ENCODE measurements at places on chromosomes 5 and 9.

DNA sequence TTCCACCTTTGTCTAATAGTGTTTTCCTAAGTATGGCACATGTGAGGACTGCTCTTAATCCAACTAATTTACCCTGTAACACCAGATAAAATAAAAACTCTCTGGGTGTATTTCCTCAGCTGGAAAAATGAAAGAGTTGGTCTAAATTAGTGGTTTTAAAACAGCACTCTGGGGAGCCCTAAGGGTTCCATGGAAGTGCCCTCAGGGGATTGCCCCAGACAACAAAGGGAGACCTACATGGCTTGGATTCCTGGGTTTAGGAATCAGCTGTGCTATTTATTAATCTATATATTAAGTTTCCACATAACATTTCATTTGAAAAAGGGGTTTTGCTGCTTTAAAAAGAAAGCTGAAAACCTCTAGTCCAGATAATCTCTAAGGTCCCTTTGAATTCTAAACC is 20.2 kb downstream of the ADAMTS6 start:
- DNase-seq: no peak

DNA sequence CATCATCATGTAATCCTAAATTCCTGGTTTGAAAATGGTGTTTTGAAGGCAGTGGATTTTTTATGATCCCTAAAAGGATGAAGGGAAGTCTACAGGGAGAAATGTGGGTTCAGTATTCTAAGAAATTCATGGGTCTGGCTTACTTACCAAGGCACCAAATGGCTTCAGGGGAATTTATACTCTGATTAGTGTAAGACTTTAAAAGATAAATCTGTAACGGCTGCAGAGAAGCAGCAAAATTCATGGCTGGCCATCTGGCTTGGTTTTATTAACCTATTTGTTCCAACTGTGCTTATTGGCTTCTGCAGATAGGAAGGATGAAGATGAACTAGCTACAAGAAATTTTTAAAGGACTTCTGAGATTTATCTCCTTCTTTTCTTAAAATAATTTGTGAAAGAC is 222.8 kb downstream of the TENT4A start:
- no peak for DNase-seq

DNA sequence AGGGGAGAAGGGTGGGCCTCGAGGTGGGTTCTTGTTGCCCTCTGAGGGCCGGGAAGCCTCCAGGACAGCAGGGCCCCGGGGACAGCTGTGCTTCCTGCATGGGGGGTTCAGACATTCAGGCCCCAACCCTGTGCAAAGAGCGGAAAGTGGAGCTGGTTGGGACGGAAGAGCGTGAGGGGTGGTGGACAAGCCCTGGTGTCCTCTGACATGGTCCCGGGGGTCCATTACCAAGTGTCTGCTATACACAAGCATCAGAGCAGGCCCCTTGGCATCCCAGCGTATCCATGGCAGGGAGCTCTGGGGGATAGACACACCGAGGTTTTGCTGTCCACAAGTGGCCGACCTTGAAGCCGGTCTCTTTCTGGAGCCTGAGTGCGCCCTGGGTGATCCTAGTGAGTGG is 9.3 kb downstream of the PLPP7 start:
- DNase-seq: no peak

DNA sequence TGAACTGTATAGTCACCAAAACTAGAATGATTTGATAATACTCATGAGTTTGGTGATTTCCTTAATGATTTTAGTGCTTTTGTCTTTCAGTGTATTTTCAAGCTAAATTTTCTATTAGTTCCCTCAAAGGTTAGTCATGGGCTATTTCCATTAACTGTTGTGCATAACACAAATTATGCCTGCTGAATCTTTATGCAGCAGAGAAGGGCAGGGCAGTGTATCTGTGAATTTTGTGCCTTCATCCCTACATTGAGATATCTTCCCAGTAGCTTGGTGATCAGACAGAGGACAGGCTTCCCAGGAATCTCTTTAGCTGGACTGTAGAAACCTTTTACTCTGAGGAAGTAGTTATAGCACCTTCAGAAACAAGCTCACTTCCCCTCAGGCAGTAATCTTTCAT is 1036.9 kb downstream of the EFNA5 start:
- DNase-seq: no peak

- DNase-seq: no peak
These were observed 9.0 kb downstream of the NIPSNAP3B start for GRCh38 chr9:104772714-104773510.

DNA sequence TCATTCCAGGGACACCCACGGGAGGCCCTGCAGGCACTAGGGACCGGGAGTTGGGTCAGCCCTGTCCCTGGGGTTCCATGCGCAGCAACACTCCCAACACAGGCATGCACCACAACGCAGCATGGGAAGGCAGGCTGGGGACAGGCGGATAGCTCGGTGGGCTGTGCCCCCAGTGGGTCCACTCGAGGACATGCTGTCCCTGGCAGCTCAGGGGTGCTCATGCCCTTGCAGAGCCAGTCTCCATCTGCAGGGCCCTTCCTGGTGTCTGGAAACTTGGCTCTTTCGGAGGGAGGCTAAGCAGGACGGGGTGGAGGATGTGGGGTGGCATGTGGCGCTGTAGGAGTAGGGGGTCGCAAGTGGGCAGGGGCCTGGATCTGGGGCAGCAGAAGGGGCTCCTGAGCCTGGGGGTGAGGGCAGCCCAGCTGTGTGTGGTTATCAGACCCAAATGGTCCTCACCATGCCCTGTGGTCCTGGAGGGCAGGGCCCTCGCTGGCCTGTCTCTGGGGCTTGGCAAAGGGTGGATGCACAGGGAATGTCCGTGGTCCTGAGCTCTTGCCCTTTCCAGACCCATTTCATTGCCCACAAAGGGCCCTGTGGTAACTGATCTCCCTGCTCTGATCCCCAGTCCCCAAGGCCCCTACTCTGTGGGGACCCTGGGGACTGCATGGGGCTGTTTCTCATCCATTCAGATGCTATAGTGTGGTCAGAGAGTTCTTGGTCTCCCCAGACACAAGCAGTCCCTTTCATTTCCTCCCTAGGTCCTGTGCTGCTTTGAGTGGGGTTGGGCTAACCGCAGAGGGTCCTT is 90.3 kb upstream of the PHYKPL start:
- no peak for DNase-seq

DNA sequence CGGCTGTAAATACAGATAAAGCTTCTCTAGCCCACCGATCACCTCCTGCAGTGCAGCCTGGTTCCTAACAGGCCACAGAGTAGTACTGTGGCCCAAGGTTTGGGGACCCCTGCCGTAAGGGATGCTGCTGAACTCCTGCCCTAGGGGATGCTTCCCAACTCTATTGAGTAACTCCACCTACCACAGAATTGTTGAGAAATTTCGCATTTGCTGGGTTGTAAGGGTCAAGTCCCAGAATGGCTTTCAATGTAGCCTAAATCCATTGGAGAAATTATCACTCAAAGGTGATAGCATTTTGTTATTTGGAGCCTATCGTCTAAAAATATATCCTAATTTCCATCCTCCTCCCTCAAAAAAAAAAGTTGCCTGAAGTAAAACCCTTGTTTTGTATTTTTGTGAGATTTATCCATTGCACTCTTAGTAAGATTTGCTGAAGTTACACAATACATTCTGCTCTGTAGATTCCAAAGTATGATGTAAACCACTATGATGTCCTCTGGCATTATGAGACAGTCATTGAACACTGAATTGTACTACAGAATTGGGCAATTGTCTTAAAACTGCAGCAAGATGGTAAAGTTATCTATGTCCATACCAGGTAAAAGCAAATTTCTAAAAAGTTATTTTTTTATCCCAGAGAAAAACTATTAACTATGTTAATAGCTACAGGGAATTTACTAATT is 14.0 kb downstream of the ACTBL2 start:
- DNase-seq: no peak

GRCh38 chr9:133144142-133144903 is 19.4 kb downstream of the GBGT1 start:
- DNase-seq: peak; percentile 91

GRCh38 chr5:160616712-160617497 is 195.2 kb downstream of the PTTG1 start:
- DNase-seq: no peak

GRCh38 chr5:137648361-137648760 is 87.5 kb downstream of the KLHL3 start:
- DNase-seq: no peak

GRCh38 chr9:126057121-126057825 is 269.4 kb upstream of the MVB12B start:
- DNase-seq: no peak

DNA sequence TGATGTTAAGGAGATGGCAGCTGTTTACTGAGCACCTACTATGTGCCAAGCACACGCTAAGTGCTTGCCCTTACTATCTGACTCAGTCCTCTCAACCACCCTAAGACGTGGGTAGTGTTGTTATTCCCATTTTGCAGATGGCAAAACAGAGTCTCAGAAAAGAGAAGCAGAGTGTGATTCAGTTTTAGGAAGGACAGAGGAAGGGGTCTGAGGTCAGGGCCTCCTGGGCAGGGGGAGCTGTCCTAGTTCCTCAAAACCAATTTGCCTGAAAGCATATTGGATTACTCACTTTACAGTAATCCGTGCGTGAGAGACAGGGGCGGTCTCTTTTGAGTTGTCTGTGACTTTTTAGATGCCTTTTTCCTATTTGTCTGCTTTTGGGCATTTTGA is 23.2 kb downstream of the DNM1 start:
- DNase-seq: no peak

GRCh38 chr5:165780901-165781300 is 2275.5 kb downstream of the MAT2B start:
- DNase-seq: no peak

GRCh38 chr5:178356431-178356872 is 123.8 kb upstream of the PHYKPL start:
- no peak for DNase-seq

GRCh38 chr9:95120781-95121370 is 196.6 kb downstream of the FANCC start:
- no peak for DNase-seq

DNA sequence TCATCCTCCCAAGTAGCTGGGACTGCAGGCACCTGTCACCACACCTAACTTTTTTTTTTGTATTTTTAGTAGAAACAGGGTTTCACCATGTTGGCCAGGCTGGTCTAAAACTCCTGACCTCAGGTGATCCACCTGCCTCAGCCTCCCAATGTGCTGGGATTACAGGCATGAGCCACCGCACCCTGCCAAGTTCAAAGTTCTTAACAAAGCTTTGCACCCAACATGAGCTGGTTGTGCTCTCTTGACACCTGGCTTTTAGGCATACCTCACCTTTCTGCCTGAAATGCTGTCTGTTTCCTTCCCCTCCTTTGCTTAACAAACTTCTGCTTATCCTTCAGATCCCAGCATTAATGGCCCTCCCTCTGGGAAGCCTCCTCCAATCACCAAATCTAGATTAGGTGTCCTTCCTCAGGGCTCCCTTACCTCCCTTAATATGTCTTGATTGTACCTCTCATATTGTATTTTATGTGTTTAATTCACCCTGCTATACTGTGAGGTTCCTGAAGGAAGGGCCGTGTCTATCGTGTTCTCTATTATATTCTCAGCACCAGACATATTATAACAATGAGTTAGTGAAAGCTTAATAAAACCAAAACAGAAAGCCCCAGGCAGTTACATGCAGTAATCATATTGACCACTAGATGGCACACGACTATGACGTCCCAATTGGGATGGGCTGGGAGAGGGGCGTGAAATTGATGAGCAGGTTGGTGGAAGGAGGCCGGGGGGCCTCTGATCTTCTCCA is 62.9 kb upstream of the PPARGC1B start:
- no peak for DNase-seq

- no peak for DNase-seq
These were observed 371.8 kb upstream of the RGMB start for GRCh38 chr5:98401656-98402055.

GRCh38 chr9:75471549-75472114 is 383.3 kb downstream of the OSTF1 start:
- no peak for DNase-seq

DNA sequence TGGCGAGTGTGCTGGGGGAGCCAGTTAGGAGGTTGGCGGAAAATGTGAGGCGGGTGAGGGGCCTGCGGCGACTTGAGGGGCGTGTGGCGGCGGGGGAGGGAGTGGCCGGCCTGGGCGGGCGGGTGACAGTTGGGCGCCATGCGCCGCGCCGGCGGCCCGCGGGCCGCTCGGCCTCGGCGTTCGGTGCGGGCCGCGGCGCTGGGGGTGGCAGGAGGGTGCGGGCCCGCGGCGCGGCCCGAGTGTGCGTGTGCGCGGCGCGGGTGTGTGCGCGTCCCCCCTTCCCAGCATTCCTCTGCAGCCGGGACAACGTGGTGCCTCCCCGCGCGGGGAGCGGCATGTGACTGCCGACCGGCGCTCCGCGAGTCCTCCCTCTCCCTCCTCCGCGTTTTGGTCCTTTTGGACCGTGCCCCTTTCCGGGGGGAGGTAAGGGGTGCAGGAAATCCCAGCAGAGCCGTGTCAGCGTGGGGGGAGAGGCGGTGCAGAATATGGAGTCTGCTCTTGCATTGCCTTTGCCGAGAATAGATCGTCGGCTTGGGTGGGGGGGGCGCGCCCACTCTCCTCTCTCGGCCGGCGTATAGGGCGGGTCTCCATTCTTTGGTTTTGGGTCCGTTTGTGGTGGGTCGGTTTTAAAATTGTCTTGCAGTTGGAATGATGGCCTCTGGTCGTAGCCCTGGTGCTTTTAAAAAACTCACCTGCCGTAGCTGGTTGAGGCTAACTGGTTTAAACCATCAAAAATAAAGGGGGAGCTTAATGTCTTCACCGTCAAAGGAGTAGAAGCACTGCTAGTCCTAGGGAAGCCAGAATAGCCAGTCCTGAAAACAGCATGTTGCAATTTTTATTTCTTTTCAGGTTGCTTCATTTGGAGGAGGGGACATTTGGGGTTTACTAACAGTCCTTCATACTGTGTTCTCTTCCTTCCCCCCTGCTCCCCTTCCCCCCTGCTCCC is 2.0 kb downstream of the LARP1 start:
- DNase-seq: no peak

DNA sequence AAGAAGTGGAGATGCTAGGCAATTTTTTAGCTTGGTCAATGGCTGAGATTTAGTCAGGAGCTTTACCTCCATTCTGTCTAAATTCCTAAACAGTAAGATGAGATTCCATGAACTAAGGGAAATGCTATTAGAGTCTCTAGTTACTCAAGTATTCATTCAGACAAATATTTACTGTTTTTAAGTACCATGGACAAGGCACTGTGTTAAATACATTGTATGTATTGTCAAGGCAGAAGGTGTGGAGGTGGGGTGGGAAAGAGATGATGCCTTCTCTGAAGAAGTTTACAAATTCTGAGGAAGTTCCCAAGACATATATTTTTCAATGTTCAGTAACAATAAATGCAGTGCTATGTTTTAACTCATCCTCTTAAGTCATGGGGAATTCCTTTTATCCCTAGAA is 459.9 kb upstream of the NMUR2 start:
- DNase-seq: no peak

GRCh38 chr9:36999728-37000333 is 34.2 kb downstream of the PAX5 start:
- no peak for DNase-seq

- DNase-seq: no peak
These were observed 8.9 kb downstream of the ITGA1 start for GRCh38 chr5:52796516-52797103.

GRCh38 chr9:89153232-89154017 is 25.2 kb downstream of the SHC3 start:
- no peak for DNase-seq

- DNase-seq: no peak
These were observed 11.2 kb downstream of the RICTOR start for GRCh38 chr5:39063037-39063436.
